ENCODE measurements at places on chromosomes 16 and 17.
A peak's percentile ranks its signal among the peaks of the same experiment; 100 is the strongest.

- DNase-seq, result no peak
These were observed 73.2 kb upstream of the CIBAR2 start for GRCh38 chr16:85185303-85186100.

DNA sequence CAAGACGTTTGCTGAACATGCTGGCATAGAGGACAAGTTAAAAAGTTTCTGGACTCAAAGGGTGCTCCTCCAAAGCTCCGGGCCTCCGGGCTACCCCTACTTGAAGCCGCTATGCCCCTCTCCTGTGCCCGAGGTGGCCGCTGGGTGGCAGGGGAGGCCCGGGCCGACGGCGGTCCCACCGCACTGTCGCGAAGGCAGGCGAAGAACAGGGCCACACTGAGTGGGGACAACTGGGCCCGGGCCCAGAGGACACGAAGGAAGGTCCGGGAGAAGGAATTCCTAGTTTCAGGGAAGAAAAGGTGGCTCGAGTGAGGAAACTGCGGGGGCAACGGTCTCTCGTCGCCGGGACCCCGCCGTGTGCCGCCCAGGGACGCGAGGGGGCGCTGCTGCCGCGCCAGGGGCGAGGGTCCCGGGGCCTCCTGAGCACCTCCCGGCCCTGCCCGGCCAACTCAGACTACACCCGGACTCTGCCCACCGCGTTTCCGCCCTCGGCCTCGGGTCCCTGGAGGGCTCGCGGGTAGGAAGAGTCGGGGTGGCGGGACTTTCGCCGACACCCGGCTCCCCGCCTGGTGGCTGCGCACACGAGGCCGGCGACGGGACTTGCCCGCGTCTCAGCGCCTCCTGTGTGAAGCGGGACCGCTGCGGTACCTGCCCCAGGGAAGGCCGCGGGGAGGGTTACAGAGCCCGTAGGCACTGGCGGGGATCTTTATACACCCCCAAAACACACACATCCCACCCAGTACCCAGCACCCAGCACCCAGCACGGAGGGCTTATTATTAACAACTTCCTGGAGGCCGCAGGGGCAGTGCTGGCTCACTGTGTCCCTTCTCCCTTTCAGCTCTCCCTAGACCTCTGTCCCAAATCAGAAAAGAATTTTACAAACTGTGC lies 772 bp upstream of the CHCT1 start:
- DNase-seq, result no peak

- no peak for DNase-seq
These were observed 71.5 kb downstream of the WWP2 start for GRCh38 chr16:69833357-69834282.

DNA sequence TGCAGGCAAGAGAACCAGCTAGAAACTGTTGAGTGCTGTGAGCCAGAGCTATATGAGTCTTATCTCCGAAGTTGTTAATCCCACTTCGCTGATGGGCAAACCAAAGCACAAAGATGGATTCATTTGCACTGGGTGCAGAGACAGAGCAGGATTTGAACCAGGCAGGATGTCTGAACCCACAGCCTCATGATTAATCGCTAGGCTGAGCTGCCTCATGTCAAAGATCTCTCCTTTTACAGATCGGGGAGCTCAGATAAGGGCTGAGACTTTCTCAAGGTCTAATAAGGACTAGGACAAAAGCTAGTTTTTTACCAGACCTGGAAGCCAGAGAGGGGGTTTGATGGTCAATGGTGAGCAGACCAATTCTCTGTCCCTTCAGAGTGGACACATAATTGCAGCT lies 51.5 kb downstream of the GINS3 start:
- no peak for DNase-seq

DNA sequence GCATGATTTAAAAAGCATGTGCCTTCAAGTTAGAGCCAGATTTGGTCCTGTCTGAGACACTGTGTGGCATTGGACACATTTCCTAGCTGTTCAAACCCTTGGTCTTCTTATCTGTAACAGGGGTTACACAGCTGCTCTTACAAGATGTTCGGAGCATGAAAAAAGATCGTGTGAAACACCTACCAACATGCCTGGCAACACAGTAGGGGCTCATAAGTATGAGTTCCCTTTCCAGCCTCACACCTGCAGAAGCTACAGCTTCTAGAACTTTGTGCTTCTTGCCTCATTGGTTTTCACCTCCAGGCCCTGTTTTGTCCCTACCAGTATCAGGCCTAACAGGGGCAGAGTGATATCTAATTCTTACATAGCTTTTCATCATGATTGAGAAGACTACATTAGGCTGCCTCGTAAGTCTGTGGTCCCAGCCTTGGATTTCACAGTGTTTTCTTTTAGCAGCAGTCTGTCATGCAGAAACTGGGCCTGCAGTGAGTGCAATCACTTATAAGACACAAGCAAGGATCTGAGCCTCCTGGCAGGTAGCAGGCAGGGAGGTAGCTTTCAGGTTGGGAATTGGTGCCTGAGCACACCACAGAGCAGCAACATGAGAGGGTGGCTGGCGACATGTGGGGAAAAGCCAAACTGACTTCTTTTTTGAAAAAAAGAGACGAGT lies 78.8 kb downstream of the CCDC182 start:
- DNase-seq, result no peak

GRCh38 chr16:47523342-47524006 lies 62.3 kb downstream of the PHKB start:
- DNase-seq, result no peak

GRCh38 chr16:77539421-77540034 lies 104.7 kb upstream of the ADAMTS18 start:
- DNase-seq, result no peak

GRCh38 chr17:17079336-17079735 lies 37.1 kb downstream of the MPRIP start:
- DNase-seq, result no peak

DNA sequence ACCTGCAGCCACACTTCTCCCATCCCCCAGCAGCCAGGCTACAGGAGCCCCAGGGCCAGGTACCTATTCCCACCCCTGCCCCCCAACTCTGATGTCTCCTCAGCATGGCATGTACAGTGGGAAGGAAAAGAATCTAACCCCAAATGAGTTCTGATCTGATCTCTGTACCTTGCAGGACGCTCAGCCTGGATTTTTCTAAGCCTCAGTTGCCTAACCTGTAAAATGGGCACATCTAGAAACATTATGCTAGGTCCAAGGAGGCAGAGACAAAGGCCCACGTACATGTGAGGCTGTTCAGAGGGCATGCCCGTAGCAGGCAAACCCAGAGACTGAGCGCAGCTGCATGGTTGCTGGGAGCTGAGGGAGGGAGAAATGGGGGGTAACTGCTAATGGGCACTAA lies 35.1 kb downstream of the SLC38A8 start:
- no peak for DNase-seq

GRCh38 chr17:76793775-76794174 lies 55.9 kb downstream of the MFSD11 start:
- DNase-seq, result no peak

DNA sequence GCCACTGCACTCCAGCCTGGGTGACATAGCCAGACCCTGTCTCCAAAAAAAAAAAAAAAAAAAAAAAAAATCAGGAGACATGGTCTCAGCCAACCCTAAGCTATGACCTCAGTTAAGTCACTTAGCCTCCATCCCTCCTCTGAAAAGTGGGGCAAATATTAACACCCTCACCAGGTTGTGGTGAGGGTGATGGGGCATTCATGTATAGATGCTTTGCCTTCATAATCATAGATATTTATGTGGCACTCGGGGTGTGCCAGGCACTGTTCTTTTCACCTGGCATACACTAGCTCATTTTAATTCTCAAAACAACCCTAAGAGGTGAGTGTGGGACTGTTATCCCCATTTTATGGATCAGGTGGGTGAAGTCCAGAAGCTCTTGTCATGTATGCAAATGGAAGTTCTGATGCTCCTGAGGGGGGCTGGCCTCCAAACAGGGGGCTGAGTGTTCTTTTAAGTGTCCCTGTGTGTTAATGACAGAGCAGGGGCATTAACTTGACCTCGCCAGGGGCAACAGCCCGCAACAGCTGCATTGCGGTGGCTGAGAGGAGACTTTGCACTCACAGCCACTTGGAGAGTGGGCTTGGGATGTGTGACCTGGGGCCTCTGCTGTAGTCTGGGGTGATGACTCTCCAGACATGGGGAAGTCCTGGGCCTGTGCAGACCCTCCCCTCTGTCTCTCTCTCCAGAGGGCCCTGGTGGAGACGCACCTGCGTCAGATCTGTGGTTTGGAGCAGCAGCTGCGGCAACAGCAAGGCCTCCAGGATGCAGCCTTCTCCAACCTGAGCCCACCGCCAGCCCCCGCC lies 4.1 kb downstream of the TBKBP1 start:
- no peak for DNase-seq

- DNase-seq, result no peak
These were observed 23.6 kb upstream of the ENPP7 start for GRCh38 chr17:79706931-79707850.

- DNase-seq, result no peak
These were observed 7.3 kb downstream of the CYB5D1 start for GRCh38 chr17:7864995-7865650.

GRCh38 chr17:32943647-32944191 lies 15.8 kb downstream of the TMEM98 start:
- DNase-seq, result no peak

DNA sequence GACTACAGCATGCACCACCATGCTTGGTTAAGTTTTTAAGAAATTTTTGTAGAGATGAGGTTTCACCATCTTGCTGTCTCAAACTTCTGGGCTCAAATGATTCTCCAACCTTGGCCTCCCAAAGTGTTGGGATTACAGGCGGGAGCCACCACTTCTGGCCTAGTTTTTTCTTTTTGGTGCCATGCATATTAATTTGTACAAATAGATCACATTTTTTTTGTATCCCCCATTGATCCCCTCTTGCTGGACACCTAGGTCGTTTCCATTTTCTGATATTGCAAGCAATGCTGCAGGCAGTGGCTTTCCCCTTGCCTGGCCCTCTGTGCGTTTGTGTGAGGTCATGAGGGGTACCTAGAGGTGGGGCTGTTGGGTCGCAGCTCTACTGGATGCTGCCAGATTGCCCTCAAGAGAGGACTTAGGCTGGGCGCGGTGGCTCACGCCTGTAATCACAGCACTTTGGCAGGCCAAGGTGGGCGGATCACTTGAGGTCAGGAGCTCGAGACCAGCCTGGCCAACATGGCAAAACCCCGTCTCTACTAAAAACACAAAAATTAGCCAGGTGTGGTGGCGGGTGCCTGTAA lies 23.8 kb downstream of the RAP1GAP2 start:
- DNase-seq, result no peak

GRCh38 chr16:2752850-2753732 lies 653 bp downstream of the SRRM2 start:
- peak; percentile 53 for DNase-seq

DNA sequence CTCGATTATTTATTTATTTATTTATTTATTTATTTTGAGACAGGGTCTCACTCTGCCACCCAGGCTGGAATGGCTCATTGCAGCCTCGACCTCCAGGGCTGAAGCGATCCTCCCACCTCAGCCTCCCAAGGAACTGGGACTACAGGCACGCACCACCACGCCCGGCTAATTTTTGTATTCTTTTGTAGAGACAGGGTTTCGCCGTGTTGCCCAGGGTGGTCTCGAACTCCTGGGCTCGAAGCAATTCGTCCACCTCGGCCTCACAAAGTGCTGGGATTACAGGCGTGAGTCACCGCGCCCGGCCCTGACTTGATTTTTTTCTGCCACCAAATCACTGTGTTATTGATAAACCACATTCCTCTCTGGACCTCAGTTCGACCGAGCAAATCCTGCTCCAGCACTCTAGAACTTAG lies 758 bp upstream of the RPL23A start:
- no peak for DNase-seq

GRCh38 chr16:8182761-8183160 lies 407.6 kb downstream of the TMEM114 start:
- DNase-seq, result no peak

GRCh38 chr16:26645614-26646013 lies 421.1 kb upstream of the C16orf82 start:
- no peak for DNase-seq

GRCh38 chr17:41559548-41559947 lies 12.3 kb downstream of the KRT9 start:
- DNase-seq, result no peak

GRCh38 chr17:62627219-62627903 lies at the start of gene MRC2:
MRC2 (plus strand) TSS chr17:62627670; CDS start chr17:62627803, 133 bp downstream.
- no peak for DNase-seq

GRCh38 chr17:18968345-18968744 lies 16.4 kb downstream of the SLC5A10 start:
- no peak for DNase-seq

DNA sequence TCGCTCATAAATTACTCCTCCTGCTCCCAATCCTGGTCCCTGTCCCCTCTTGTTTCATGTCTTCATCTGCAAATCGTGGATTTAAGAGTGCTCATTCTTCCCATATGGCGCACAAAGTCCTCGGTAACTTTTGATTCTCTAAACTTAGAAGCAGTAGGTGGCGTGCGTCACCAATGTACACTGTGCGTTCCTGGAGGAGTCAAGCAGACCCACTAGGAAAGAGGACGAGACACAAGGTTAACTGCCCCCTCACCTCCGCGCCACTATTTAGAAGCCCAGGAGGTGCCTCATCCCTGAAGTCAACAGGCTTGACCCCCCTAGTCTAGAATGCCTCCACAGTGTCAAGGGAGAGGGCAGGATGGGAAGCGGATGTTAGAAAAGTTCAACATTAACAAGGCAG lies 2.9 kb downstream of the SLC13A5 start:
- DNase-seq, result no peak

- DNase-seq, result peak; percentile 27
These were observed 170.1 kb upstream of the CDH13 start for GRCh38 chr16:82456683-82457082.

DNA sequence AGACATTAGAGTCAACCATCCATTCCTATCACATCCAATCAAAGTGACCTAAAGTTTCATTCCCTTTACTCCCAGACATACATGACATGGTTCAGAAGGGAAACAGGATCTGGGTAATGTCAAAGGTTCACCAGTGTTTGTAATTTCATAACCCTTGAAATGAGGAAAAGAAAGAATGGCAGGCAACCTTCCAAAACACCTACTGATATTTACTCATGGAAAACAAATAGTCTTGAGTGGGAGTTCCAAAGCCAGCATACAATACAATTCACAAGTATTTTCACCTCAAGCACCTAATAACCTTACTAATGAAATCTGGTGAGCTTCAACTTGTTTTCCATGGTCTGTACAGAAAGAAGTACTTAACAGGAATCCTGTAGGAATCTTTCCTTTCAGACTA lies 72.5 kb upstream of the AXIN2 start:
- DNase-seq, result peak; percentile 32

Data from NCI-H1105 (cell line).